Stimulated activated CD8-positive, alpha-beta memory T cell treated with anti-CD3 and anti-CD28 coated beads, Interleukin-12 subunit alpha, Interleukin-12 subunit beta, amount 100 ng/mL, for 1 hour (primary cell): ENCODE measurements at places on chromosomes 16 and 17.

DNA sequence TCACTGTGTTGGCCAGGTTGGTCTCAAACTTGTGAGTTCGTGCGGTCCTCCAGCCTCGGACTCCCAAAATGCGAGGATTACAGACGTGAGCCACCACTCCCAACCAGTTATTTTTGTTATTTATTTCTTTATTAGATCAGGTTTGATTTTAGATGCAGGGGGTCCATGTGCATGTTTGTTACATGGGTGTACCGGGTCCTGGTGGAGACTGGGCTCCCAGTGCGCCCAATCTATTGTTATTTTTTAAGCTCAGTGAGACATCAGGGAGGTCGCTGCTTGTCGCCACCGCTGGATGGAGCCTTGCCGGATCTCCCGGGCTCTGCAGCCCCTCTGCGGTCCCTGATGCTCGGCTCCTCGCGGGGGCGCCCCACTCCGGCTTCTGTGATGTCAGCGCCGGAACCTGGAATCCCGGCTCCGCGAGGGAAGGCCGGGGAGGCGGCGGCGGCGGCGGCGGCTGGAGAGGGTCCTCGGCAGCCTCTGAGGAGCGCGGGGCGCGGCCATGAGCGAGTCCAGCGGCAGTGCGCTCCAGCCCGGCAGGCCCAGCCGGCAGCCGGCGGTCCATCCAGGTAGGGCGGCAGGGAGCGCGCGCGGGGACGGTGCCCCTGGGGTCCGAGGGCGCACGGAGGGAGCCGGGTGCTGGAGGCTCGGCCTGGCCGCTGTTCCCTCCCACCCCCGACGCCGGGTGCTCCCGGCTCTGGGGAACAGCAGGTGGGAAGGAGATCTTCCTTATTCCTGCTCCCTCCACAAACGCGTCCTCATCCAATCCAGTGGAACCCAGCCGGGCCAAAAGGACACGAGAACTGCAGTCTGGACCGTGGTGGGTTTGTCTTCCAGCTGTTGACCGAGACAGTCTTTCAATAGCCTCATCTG lies at the start of gene TMC7:
TMC7 (plus strand) TSS at position 370 of the 870 bp plus-strand sequence; CDS start at position 500, 130 bp downstream.
- no peak for DNase-seq

DNA sequence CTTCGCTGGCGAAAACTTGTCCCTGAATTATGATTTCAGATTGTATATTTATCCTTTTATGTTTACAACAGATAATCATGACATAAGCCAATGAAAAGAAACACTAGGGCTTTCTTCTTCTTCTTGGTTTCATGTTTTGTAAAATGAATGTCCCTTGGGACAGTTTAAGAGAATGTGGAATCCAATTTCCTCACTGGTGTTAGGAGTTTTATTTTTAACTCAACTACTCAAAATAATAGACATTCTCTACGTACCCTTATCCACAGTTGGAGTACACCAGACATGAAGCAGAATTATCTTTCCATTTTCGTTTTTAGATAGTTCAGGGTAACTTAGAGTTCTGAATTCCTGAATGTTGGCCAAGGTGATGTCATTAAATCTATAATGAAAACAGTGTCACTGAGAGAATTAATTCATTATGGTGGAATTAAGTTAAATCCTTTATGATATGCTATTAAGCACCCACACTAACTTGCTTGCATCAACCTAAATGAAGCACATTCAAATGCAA lies 43.4 kb downstream of the IRX6 start:
- no peak for DNase-seq

DNA sequence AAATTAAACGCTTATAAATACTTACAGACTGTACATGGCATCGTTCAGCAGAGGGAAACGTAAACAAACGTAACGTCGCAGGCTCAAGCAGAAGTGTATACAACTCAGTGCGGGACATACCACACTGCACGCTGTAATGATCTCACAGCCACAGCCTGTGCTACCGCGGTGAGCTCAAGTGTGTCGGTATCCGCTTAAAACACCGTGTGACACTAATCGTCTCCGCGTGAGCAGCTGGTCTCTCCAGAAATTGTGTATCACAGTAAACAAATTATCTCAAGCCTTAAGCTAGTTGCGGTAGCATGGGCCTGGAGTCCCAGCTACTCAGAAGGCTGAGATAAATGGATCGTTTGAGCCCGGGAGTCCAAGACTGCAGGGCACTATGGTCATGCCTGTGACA lies 115.3 kb downstream of the ANKRD11 start:
- no peak for DNase-seq

- no peak for DNase-seq
Measured at GRCh38 chr16:27431773-27432532, 30.0 kb downstream of the IL21R start.

- DNase-seq, result no peak
Measured at GRCh38 chr16:82995924-82996441, 369.2 kb downstream of the CDH13 start.

DNA sequence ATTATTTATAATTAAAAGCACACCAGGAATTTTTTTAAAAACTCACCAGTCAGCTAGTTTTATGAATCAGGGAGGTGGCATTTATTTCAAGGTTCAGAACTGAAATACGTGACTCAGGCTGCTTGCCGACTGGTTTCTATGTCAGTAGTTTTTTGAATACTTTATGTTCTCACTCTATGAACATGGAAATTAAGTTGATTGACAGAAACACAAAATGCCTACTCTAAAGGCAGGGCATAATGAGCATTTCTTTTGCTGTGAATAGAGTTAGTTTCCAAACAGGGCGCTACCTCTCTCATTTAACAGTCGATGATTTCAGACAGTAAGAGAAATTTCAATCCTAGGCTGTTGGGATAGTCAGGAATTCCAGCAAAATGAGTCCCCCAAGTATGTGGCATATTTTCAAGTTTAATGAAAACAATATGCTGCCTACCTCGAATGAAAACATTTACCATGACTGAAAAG lies 6.7 kb downstream of the HS3ST3B1 start:
- DNase-seq, result no peak
